ENCODE measurements at places on chromosomes 16 and 17. TPM values are rescaled to one million over a fixed set of nuclear protein-coding genes. Genes with fewer than 3 reads are reported as not detected.

The GNAO1 gene
- total RNA-seq = 0.72 TPM

The SALL1 gene
- total RNA-seq = 0.36 TPM

The NPIPA3 gene
- 1.0 TPM for total RNA-seq

The IRX5 gene
- 1.9 TPM for total RNA-seq

The TOP2A gene
- 230 TPM for total RNA-seq

The G6PC1 gene
- not detected for total RNA-seq

The OGFOD1 gene
- total RNA-seq = 69.9 TPM

The FOXC2 gene
- 5.6 TPM for total RNA-seq

The CDRT15 gene
- total RNA-seq = not detected

The SLC2A4 gene
- total RNA-seq = 0.69 TPM

The SMG6 gene
- total RNA-seq = 24.8 TPM
